Stimulated activated CD4-positive, alpha-beta T cell treated with anti-CD3 and anti-CD28 coated beads, TNF-alpha, amount 100 ng/mL, for 48 hours (primary cell): ENCODE measurements at places on chromosomes 4 and X.

DNA sequence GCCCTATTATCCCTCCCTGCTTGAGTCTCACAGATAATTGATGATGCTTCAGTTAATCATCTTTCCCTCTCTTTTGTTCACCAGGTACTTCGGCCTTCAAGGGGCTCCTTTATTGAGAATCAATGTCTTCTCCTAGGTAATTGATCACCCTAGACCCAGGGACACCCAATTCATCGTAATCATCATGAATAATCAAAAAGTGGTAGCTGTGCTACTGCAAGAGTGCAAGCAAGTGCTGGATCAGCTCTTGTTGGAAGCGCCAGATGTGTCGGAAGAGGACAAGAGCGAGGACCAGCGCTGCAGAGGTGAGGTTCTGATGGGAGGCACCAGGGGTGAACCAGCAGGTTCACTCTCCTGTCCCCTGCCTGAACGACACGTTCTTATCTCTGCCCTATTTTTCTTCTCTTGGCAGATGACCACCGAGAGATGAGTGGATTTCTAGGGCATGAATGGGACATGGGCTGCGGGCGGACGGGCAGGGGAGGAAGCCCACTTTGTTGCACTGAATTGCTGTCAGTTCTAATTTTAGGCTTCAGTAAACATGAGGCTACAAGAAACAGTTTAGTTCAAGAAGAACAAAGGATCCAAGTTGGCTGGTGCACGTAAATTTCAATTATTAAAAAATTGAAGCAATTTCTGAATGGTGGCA, 80.5 kb downstream of the ALPK1 start:
- no peak for DNase-seq

DNA sequence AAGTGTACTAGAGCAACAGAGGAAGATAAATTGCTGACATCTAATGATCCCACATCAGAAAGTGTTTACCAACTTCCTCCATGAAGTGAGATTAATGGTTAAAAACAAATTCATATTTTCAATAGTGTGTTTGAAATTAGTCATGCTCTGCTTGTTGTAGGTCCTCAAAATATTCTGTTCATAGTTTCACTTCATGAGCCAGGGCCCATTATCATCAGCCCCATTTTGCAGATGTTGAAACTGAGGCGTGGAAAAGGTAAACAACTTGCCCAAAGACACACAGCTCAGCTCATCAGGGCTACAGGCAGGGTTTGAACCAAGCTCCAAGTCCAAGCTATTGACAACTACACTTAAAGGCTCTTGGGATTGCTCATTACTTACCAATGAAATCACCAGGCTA, 103.5 kb upstream of the PPARGC1A start:
- DNase-seq, result no peak

DNA sequence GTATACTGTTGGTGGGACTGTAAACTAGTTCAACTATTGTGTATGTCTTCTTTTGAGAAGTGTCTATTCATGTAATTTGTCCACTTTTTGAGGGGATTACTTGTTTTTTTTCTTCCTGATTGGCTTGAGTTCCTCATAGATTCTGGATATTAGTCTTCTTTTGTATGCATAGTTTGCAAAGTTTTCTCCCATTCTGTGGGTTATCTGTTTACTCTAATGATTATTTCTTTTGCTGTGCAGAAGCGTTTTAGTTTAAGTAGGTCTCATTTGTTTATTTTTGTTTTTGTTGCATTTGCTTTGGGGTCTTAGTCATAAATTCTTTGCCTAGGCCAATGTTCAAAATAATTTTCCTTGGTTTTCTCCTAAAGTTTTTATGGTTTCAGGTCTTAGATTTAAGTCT, 26.6 kb upstream of the ANTXR2 start:
- DNase-seq, result no peak

DNA sequence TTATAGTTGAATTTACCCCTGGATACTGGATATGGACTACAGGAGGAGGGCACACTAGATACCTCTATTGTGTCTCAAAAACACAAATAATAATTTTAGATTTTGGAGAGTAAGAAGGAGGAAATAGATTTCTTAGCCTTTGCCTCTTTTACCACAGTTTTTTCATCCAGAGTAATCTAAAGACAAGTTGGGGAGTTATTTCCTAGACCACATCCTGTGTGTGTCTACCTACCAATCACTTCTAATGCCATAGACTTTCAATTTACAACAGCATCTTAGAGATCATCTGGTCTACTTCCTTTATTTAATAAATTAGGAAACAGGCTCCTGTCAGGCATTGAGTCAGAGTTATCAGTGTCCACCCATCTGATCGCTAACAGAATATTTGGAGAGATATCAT, 191.5 kb downstream of the EDA start:
- no peak for DNase-seq

- DNase-seq, result no peak
These were observed 137.7 kb upstream of the ZIC3 start for GRCh38 chrX:137428221-137428661.

- no peak for DNase-seq
These were observed 66.7 kb downstream of the RBMX2 start for GRCh38 chrX:130468395-130468923.

DNA sequence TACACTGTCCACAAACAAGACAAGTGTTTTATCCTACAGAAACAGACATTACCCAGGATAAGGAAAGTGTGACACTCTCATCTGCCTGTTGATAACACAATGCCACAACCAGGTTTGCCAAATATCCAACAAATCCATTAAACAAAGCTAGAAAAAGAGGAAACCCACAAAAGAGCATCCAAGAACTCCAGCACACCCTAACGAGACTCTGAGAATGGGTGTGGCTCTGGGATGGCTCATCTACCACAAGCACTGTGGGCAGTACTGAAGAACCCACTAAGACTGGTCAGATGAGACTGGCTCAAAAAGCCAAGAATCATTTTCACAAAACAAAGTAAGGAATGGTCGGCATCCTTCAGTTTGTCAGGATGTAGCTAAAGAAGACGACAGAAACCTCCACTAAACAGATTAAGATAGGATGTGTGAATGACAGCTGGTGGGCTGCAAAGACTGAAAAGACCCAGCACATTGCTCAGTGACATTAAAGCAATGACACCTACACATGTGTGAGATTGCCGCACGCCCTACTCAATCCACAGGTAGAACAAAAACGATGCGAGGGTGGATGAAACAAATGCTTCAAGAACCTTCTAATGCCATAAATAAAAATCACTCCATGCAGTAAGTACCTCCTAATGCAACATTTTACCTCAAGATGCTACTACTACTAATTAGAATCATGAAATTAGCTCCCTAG, 14.7 kb downstream of the ATP8A1 start:
- no peak for DNase-seq

- DNase-seq, result no peak
These were observed 76.9 kb upstream of the PPARGC1A start for GRCh38 chr4:23966725-23967124.

DNA sequence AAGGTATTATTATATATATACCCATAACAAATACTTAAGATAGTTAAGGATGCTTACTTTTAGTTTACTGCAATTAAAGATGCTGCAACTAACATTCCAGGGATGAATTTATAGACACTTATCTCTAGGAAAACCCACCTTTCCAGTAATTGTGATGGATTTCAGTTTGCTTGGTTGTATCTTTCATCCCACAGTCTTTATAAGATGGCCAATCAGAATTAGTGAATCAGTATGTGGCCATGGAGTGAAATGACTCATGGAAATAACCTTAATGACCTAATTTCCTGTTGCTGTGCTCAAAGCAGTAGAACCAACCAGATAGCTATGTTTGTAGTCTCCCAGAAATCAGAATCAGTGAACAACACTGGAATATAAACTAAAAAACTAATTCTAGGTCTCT, 26.4 kb downstream of the MOSPD2 start:
- DNase-seq, result no peak

GRCh38 chr4:122329876-122330565, 48.8 kb upstream of the ADAD1 start:
- DNase-seq, result no peak

- no peak for DNase-seq
These were observed 345.4 kb upstream of the GATB start for GRCh38 chr4:152106113-152106763.

GRCh38 chrX:107683124-107683895, 55.0 kb downstream of the PRPS1 start:
- DNase-seq, result no peak

DNA sequence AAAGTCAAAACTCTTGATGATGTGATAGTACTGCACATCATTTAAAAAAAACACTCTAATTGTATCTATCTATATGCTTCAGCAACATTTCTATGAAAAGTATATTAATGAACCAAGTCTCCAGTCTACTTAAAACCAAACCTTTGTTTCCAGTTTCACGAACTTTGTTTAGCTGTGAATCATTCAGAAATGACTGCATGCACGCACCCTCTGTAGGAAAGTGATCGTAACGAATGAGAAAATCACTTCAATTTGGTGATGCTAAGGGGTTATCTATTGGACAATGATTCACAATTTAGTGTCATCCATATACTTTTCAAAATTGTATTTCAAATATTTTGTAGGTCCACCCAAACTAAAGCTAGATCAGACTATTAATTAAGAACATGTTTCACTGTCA, 157.6 kb downstream of the KLHL13 start:
- no peak for DNase-seq

- DNase-seq, result no peak
These were observed 37.9 kb downstream of the NUDT6 start for GRCh38 chr4:122884499-122884898.

- DNase-seq, result no peak
These were observed 38.1 kb downstream of the CBLL2 start for GRCh38 chrX:22310779-22311178.

DNA sequence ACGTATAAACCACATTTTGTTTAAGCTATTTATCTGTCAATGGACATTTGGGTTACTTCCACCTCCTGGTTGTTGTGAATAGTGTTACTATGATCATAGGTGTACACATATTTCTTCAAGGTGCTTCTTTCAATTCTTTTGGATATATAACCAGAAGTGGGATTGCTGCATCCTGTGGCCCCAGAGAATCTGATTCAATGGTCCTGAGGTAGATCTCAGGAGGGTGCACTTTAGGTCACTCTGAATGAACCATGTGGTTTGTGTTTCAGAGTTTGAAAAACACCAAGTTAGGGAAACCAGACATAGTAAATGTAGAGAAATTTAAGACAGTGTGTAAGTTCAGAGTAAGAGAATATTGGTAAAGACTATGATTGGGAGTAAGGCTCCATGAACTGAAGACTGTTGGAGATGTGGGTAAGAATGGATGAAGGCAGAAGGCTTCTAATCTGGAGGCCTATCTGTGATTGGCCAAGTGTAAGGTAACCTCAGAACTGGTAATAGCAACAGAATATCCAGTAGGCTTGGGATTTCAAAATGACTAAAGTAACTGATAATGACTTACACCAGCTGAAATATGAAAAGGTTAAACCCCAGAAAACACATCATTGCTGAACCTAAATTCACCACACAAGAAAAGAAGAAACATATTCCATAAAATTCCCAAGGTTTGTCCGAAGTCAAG, 236.9 kb downstream of the CAMK2D start:
- no peak for DNase-seq

DNA sequence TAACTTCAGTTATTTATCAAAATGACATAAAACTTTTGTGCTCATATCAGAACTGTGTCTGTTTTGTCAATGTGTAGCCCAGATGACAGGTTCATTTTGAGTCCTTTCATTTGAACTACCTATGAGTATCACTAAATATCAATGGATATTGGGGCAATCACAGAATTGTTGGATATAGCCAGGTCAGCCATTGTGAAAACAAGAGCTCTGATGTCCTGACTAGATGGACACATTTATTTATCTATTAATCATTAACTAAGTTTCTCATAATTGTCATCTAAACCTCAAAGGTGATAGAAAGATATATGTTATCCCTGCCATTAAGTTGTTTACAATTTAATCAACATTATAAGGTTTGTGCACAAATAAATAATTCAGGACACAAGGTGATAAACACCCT, 638.3 kb upstream of the GRIA3 start:
- DNase-seq, result no peak

DNA sequence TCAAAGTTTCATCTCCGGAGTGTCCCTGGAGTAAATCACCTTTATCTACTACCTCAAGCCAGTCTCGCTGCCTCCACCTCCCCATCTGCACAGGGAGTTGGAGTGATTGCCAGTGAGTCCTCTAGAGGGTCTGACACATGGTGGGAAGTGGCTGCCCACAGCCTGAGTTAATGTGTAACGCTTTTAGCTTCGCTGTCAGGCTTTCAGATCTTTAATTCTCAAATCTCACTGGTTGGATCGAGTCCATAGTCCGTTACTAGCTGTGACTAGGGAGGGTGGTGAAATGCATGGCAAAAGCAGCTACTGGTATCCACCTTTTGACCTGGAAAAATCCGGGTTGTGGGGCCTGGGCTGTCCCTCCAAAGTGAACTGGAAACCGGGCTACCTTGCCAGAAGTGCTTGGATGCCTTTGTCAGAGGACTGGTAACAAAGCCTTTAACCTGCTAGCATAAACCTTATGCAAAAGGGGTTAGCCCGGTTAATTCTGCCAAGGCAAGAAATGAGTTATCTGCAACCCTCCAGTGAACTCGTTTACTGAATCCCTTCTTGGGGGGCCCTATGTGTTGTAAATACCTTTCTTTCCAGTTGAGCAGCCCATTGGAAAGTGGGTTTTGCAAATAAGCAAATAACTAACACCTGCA, 5.1 kb upstream of the WDR1 start:
- DNase-seq, result no peak

GRCh38 chr4:47551682-47552081, 66.6 kb downstream of the ATP10D start:
- DNase-seq, result no peak

DNA sequence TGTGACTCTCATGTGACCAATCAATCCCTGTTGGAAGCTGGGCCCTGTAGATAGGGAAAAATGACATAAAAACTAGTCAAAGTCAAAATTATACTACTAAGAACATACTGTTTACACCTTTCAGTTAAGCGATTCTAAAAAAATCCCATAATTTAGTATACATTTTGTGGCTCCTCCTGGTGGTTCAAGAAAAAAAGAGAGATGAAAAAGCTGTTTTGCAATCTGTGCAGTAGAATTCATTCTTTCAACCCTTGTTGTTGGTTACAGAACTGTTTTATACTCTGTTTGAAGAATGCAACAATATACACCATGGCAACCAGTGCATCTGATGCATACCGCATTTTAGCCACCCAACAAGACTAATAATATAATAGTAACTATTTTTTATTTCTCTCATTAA, 66.8 kb upstream of the ANK2 start:
- DNase-seq, result no peak

GRCh38 chr4:57053508-57053907, 56.7 kb downstream of the IGFBP7 start:
- DNase-seq, result no peak
